ENCODE measurements at places on chromosomes 3 and 15.

- no peak for DNase-seq
Measured at GRCh38 chr3:179005706-179006105, 65.9 kb downstream of the ZMAT3 start.

DNA sequence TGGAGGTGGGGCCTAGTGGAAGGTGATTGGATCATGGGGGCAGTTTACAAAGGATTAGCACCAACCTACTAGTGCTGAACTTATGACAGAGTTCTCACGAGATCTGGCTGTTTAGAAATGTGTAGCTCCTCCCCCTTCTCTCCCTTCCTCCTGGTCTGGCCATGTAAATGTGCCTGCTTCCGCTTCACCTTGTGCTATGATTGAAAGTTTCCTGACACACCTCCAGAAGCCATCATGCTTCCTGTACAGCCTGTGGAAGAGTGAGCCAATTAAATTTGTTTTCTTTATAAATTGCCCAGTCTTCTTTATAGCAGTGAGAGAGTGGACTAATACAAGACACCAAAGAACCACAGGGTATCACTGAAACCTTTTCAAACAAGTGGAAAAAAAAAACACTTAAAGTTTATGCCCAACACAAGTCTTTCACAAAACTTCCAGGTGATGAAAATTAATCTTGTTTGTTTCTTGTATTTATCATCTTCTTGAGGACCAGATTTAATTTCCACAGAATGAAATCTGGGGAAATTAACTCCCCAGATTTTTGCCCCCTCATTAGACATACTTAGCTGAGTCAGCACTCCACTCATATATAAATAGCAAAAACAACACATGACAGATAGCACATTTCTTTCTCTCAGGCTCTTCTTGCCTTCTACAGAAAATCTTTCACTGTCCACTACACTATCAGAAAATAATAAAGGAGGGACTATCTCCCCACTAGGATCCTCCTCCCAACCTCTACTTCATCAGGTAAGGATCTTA lies 847.2 kb downstream of the TUSC7 start:
- no peak for DNase-seq

DNA sequence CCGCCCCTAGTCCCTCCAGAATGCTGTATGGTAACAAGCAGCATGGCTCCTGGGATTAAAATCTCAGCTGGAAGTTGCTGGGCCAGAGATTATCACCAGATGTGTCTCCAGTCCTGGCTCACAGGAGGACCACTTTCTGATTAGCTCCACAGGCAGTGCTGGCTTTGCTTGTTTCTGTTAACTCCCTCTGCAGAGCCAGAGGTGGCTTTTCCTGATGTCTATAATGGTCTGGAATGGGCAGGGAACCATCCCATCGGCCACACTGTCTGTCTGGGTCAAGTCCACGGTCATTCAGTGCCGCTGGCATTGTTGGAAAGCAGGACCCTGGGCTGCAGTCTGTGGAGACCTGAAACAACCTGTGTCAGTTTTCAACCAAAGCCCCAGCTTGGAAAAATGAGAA lies 119.6 kb upstream of the CTDSPL start:
- no peak for DNase-seq

- peak; percentile 68 for DNase-seq
Measured at GRCh38 chr3:14803981-14804834, 14.6 kb upstream of the FGD5 start.

DNA sequence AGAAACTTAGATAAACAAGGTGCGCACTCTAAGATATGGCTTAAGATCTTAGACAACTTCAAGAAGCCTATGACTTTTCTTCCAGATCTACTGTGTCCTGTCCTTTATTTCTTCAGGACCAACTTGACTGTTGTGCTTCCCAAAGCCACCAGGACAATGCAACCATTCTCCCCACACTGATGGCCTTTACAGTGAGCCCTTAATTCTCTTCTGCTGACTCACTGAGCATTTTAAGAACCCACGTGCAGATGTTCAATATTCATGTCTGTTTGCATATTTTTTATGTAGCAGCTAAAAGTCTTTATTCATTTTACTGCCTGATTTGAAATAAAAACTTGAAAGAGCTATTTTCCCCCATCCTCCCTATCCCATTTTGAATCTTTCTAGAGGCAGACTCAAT lies 103.3 kb upstream of the SLC2A2 start:
- no peak for DNase-seq

- no peak for DNase-seq
Measured at GRCh38 chr3:49198611-49199230, 27.3 kb downstream of the KLHDC8B start.
